ENCODE measurements at places on chromosomes 3 and 15.

DNA sequence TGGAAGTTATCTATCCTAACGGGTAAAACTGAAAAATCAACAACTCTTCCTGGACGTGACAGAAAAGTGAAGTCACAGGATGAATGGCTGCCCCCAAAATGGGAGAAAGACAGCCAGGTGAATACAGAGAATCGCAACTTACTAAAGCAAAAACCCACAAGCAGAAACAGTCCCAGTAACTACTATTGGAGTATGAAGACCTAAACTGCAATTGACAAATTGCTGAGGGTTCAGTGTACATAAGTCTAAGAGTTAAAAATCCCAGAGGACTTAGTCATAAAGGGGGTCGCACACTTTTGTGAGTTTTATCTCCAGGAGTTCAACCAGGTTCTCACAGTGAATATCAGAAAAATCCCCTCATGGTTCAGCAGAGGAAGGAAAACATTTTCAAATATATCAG lies 56.8 kb upstream of the IMPG2 start:
- no peak for DNase-seq

GRCh38 chr3:128483657-128484403 lies 9.2 kb downstream of the GATA2 start:
- DNase-seq: no peak

DNA sequence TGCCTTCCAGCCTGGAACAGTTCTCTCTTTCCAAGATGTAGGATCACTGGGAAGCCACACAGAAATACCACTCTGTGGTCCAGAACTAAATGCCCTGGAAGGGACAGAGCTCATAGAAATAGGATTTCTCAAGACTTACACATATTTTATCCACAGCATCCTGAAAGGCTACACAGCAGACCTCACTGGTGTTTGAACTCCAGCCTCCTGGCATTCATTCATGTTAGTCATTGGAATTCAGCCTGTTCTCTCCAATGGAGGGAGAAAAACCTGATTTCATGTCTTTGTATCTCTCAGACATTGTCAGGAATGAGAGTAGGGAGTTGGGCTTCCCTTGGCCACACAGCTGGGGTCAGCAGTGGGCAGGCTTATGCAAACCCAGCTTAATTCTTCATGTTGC lies 121.1 kb upstream of the PPP2R3A start:
- no peak for DNase-seq

DNA sequence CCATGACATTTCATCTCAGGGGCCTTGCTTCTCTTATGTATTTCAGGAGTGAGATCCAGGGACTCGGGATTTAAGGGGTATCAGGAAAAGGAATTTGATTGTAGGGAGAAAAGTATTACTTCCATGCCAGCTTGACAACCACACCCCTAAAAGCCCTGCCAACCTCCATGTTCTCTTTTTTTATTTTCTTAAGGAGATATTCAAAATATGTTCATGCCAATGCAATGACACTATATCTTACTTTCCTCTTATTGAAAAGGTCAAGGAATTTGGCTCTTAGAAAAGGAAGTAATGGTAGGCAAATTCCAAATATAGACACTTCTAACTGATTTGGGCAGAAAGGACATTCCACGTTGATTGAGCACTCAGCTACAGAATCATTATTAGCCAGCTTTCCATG lies 407.5 kb upstream of the NECTIN3 start:
- DNase-seq: no peak

- no peak for DNase-seq
Measured at GRCh38 chr3:146590521-146590920, 14.6 kb downstream of the PLSCR5 start.

DNA sequence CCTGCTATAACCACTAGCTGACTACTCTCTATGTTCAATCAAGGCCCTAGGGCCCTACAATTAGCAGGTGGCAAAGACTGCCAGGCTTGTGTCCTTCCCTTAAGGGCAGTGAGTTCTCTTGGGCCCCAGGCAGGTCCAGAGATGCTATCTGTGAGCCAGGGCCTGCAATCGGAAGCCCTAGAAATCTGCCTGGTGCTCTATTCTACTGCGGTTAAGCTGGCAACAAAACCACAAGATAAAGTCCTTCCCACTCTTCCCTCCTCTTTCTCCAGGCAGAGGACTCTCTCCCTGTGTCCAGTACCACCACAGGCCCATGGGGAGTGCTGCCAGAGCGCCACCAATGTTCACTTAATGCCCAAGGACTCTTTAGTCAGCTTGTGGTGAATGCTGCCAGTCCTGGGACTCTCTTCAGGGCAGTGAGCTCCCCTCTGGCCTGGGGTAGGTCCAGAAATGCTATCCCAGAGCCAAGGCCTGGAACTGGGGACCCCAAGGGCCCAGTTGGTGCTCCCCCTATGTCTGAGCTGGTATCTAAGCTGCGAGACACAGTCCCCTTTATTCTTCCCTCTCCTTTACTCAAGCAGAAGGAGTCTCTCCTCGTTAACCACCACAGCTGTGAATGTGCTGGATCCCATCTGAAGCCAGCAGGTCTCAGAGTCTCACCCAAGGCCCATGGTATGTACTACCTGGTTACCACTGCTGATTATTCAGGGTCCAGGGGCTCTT lies 34.7 kb downstream of the XXYLT1 start:
- DNase-seq: no peak

- DNase-seq: no peak
Measured at GRCh38 chr3:130425484-130425883, 80.0 kb downstream of the COL6A5 start.

DNA sequence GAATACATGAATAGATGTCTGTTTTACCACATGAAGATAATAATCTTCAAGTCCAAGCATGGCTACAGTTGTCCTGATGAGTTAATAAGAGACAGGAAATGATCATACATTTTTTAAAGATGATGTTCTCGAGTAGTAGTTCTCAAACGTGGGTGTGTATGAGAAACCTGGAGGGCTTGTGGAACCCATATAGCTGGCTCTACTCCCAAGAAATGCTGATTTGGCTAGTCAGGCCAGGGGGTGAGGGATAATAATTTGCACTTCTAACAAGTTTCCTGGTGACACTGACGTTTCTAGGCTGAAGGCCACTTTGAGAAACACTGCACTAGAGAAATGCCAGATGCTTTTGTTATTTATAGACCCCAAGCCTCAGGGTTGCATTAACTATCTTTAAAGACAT lies 37.0 kb downstream of the ROPN1B start:
- no peak for DNase-seq

DNA sequence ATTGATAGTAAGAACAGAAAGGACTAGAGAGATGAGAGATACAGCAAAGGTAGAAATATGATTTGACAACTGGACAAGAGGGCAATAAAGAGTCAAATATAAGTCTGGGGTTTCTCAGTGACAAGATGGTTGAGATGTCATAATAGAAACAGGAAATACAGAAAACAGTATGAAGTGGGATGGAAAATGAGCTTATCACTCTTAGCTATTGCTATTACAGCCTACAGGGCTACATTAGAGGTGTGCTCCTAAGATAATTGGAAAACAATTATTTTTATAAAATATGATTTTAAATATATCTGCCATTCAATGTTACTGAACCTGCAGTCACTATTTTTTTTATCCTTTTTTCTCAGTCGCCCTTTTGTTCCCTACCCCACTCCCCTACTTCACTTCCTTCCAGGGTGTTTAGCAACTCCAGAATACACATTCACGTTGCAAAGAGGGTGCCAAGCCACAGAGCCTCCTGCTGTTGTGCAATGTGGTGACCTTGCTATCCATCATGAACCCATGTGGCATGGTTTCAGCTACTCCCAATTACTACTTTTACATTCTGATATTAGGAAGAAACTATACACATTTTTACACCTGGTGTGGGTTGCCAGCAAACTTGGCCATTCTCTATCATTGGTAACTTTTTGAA lies 6.0 kb downstream of the NRG4 start:
- no peak for DNase-seq

DNA sequence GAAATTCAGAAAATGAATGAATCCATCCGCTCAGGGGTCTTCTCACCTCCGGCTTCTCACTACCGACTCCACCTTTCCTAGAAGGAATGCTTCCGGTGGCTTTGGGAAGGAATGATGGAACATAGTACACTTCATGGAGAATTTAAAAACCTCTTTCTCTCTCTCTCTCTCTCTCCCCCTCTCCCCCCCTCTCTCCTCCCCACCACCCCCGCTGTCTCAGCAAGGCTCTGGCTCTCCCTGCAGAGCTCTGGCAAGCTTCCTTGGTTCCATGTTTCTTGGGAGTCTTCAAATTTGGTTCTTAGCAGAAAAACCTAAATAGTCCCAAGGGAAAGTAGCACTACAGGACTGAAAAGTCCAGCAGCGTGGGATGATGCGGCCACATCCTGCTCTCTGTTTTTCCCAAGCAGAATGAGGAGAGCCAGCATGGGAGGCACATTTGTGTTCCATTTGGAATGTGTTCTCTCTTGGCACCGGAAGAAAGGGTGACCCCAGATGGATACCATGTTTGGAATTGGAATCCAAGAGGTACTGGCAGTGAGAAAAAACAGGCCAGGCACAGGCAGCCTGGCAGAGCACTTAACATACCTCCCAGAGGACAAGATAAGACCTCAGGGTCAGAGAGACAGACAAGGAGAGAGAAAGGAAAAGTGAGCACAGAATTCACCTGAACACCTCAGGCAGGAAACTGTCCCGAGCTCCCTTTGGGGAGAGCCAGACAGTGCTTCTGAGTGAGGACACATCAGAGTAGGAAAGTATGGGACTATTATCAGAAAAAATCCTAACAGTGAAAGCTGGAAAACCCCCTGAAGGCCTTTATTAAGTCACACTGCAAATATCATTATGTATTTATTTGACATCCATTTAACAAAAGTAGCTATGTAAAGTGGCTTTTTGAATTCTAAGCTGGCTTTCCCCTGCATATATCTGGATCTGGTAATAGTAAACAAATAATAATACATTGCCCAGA lies at the start of gene POPDC2:
TSS of gene POPDC2 (minus strand) at position 116 of the 967 bp plus-strand sequence. CDS start 166 bp downstream, outside the sequence.
- no peak for DNase-seq

- DNase-seq: no peak
Measured at GRCh38 chr3:104521606-104522336, 844.9 kb upstream of the ALCAM start.

DNA sequence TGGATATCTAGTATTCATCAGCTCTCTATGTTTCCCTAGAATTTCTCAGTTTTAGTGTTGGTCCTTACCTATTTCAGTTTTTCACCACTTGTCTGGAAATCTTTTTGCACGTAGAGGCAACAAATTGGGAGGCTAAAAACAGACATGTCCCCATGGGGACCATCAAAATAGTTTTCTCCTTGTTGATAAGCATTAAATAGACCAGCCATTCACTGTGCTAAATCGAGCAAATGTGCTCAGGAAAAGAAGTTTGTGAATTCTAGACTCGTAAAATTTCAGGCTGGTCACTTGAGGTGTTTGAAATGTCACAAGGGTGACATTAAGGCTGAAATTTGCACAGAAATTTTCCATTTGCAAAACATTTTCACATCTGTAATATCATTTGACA lies 102.6 kb downstream of the SPATA16 start:
- no peak for DNase-seq

- DNase-seq: no peak
Measured at GRCh38 chr15:82129761-82130160, 83.9 kb upstream of the MEX3B start.

DNA sequence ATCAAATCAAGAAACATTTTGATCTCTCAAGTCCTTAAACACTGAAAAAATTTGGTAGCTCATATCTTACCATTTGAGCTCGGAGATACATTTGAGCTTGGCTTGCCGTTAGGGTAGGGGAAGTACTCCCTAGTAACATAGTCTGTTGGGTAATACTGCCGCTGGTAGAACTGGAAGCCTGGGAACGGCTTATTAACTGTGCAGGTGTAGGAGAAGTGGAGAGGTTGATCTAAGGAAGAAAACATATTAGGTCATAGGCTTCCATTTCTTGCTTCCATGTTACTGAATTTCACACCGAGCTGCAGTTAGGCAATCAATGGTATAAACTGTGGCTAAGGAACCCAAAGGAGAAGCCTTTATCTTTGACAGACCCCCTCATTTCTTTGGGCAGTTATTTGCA lies 32.5 kb downstream of the PHC3 start:
- no peak for DNase-seq

DNA sequence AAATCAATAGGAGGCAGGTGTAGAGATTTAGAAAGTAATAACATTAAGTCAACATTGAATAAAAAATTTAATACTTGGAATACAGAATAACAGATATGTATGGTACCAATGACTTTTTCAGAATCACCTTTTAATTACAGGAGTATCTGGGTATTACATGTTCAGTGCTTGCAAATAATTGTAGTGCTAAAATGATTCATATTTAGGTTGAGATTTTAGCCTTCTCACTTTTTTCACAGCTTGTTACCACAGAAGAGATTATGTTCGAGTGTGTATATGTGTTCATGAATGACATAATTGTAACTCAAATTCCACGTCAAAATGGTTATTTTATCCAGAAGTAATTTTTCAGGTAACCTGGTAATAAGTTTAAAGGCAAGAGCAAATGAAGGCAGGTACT lies 187.9 kb upstream of the TBL1XR1 start:
- DNase-seq: no peak

- DNase-seq: no peak
Measured at GRCh38 chr3:14266361-14266760, 87.7 kb downstream of the LSM3 start.

- no peak for DNase-seq
Measured at GRCh38 chr3:73546961-73547360, 77.8 kb downstream of the PDZRN3 start.

DNA sequence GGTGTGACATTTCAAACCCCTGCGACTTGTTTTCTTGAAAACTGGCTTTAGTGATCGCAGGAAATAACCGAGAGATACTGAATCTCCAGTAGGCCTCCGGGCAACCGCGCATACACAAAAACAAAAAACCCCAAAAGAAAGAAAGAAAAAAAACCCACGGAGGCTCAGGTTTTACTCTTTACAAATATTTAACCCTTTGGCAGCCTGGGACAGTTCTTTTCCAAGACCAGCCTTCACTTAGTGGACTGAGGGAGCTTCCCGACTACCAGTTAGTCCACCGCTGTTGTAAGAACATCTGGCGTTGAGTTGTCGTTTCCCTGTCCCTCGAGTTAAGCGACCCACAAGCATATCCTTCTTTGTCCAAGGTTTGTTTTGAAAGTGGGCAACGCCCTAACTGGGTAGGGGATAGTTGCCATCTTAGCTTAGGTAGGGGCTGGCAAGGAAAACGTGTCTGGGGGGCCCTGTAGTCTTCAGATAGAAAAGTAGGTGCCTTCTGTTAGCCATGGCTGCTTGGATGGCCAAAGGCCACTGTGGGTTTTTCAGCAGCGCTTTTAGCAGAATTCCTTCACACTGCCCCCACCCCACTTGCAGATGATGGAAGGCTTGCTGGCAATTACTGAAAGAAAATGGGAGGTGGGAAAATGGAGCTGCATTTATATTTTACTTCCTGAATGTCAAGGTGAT lies 6.9 kb downstream of the ISL2 start:
- DNase-seq: no peak

- DNase-seq: no peak
Measured at GRCh38 chr3:187735837-187736236, 9.4 kb downstream of the BCL6 start.
